ENCODE measurements at places on chromosomes 12 and 14.

DNA sequence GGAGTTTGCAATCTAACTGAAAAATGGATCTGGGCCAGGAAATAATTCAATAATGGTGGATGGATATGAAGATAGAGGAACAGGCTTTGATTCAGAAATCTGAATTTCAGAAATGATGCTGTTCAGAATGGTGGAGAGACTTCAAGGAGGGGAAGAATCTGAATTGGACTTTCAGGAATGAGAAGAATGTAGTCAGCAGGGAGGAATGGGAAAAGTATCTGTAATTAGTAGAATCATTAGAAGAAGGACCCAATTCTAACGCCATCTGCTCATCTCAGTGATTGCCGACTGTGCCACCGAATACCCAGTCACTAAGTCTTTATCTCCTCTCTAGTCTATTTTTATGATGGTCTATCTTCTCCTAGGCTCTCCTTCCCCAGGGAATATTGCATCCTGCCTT lies 363.2 kb downstream of the GALC start:
- no peak for DNase-seq

DNA sequence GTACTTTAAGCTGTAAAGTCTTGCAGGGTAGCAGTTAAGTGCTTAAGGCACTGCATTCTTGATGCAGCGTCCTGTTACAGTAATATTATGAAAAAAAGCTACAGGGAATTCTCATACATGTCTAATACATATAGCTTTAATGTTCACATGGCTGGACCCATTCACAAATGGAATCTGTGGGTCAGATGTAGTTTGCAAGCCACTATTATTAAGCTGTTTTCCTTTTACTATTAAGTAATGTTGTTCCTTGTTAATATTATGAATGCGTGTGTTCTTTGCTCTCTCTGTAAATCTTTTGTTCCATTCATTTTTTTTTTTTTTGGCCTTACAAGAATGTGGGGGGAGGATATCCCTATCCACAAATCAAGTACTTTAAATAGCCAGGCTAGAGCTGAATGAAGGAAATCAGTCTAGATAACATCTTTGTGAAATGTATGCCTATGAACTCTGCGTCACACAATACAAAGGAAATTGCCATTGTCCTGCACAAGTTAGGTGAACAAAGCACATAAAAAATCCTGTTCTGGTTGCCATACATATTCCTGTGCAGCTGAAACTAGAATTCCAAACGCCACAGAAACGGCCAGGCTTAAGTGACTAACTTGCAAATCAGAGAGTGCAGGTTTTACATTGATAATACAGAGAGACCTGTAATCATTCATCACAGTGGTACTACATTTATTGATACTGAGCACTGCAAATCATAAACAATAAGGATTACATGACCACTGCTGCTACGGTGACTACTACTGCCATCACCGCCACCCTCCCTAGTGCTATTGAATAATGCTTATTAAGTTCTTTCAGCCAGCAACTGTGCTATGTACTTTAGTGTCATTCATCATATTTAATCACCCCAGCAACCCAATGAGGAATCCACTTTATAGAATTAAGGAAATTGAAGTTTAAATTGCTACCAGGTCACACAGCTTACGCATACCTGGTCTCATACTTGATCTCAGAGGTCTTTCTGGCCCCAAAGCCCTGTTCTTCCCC lies 111.9 kb downstream of the HMGA2 start:
- no peak for DNase-seq

DNA sequence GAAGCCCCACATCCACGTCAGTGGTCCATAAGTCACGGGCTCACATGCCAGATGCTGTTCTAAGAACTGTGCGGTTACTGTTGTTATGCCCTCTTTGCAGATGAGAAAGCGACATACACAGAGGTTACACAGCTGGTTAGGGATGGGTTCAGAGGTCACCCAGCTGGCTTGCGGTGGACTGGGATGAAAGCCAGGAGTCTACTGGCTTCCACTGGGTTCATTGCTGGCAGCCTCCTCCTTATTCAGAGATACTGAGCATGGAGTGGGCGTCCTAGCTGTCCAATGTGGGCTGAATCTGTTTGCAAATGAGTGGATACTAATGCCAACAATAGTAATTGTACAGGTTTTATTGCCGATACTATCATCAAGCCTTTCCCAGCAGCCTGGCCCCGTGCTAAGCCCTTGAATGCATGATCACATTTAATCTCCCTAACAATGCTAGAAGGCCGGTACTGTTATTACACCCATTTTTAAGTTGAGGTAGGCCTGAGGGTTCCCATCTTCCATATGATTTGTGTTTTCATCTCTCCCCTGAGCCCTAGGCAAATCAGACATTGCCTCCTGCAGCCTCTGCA lies 129.1 kb downstream of the PLXNC1 start:
- DNase-seq, result no peak

DNA sequence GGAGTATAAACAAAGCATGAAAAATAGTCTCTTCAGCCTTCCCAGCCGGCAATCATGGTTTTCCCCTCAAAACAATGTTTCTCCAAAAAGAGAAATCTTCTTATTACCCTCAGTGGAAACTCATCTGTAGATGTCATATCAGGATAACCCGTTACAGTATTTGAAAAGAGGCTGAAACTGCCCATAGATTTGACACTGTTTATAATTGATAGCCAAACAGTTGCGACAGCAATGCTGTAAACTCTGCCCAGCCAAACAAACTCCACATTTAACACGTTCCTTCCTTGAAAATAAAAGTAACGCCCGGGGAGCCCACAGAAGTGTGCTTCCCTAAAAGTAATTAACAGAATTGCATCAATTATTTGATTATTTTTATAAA lies 201.3 kb upstream of the FOXN3 start:
- no peak for DNase-seq

DNA sequence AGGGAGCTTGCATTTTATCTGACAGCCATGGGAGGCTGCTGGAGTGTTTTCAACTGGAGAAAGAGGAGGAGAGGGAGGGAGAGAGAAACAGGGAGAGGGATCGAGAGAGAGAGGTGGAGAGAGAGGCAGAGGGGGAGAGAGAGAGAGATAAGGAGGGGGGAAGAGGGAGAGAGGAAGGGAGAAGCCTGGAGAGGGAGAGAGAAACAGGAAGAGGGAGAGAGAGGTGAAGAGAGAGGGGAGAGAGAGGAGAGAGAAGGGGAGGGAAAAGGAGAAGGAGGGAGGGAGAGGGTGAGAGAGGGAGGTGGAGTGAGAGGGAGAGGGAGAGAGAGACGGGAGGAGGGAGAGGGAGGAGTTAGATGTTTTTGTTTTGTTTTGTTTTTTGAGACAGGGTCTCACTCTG lies 45.6 kb downstream of the DNAH10 start:
- DNase-seq, result no peak

DNA sequence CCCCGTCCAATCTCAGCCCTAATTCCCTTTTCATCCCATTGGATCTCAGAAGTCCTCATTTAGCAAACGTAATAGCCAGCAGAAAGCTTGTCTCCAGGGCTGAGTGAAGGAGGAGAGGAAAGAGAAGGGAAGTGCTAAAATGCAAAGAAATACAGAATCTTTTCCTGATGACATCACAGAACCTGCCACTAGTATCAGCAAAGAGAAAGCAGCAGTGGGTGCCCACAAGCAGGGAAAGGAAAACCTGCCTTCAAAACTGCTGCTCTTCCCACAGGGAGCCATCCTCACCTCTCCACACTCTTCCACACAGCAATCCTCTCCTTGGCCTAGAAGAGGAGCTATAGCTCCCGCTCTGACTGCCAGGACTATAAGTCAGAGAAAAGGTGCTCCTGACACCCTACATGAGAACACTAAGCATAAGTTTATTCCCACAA lies 11.3 kb downstream of the MED13L start:
- DNase-seq, result no peak

- DNase-seq, result no peak
These were observed at the start of gene PTPRB for GRCh38 chr12:70637303-70638085. Gene PTPRB (minus strand): TSS chr12:70637429. CDS start chr12:70637395, 34 bp downstream.

- no peak for DNase-seq
These were observed 179.7 kb upstream of the HIF1A start for GRCh38 chr14:61515436-61516117.

DNA sequence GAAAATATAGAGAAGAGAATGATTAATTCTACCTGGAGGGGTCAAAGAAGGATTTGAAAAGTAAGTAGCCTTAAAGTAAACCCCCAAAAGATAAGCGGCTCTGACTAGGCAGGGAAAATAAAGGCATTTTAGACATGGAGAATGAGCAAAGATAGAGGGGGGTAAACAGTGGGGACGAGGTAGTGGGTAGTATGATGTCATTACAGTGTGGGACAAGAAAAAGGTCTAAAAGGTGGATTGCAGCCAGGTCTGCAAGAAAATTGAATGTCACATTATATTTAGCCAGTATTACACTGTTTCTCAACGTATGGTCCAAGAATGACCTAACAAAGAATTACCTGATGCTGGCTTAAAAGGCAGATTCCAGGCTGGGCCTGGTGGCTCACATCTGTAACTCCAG lies 55.8 kb upstream of the CIT start:
- DNase-seq, result no peak

DNA sequence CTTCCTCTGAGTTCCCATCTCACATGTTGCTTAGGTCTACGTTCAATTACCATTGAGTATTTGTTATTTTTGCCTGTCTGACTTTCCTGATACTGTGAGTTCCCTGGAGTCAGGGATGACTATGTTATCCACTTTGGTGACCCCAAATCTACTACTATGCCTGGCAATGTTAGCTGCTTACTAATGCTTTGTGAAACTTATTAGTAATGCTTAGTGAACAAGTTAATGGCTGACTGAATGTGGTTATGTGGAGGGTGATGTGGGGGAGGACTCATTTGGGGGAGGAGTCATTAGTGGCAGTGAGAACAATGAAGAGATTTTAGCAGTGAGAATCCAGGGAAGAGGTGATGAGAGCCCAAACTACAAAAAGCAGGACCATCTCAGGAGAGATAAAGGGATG lies 121.6 kb downstream of the KTN1 start:
- no peak for DNase-seq

- no peak for DNase-seq
These were observed 45.5 kb downstream of the YEATS4 start for GRCh38 chr12:69404851-69405565.

DNA sequence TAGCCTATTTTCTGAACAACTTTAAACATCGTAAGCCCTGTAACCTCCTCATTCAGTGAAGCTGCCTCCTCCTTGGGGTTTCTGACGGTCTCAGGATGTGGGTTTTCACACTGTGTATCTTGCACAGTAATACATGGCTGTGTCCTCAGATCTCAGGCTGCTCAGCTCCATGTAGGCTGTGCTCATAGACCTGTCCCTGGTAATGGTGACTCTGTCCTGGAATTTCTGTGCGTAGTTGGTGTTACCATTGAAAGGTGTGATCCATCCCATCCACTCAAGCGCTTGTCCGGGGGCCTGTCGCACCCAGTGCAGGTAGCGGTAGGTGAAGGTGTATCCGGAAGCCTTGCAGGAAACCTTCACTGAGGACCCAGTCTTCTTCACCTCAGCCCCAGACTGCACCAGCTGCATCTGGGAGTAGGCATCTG lies 980.5 kb downstream of the TMEM121 start:
- DNase-seq, result no peak

- no peak for DNase-seq
These were observed 52.0 kb downstream of the PAPLN start for GRCh38 chr14:73289308-73289707.

- no peak for DNase-seq
These were observed 27.2 kb upstream of the LRRK2 start for GRCh38 chr12:40197590-40197989.

DNA sequence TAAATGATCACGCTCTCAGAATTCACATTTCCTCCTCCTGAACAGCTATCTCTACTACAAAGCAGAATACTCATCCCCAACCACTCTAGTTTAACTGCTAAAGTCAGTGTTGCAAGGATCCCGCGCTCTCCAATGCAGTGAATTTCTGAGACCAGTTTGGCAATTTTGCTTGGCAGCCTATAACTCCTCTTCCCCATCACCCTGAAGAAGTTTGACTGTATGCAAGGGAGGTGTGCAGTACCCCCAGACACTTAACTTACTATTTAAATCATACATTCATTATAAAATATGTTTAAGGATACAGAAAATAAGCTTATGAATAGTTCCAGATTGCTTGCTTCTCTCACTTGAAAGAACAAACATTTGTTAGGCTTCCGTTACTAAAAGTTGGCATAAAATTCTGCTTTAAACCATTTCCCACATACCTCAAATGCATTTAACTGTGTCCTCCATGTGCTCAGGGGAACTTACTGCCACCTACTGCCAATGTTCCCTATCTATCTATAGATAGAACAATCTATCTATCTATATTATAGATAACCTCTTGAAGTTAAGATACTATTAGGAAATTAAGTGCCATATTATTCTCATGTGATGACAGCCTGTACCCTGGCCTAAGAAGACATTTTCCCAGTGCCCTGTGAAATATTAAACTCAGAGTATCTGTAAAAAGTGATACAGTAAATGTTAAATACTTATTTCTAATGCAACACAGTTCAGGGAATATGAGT lies 2.4 kb downstream of the LGR5 start:
- no peak for DNase-seq

DNA sequence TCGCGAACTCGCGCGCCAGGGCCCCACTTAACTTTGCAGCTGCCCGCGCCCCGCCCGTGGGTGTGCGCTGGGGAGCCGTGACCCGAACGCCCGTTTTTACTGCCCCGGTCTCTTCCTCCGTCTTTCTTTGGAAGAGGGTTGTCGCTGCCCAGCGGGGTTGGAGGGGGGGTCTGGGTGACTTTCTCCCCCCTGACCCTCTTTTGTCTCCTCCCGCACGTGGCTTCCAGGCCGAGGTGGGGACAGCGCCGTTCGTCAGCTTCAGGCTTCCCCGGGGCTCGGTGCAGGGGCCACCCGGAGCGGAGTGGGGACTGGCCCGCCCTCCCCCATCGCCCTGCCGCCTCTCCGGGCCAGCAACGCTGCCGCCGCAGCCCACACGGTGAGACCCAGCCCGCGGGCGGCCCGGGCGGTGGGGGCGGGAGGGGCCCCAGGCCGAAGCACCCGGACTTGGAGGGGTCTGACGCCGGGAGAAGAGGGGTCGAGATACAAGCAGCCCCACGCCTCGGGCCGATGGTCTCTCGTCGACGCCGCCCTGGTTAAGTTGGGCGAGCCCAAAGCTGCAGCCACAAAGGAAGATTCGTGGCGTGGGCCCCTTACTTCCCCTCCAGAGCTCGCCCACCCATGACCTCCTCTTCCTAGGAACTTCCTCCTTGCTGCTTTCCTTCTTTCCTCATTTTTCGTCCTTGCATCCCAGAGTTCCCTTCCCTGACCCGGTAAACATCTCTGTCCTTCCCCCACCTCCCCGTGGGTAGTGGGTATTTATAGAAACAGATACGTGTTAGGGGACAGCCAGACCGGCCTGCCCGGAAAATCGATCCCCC lies 1.2 kb downstream of the DYRK2 start:
- no peak for DNase-seq

GRCh38 chr14:66979101-66979974 lies 209.9 kb upstream of the GARIN2 start:
- no peak for DNase-seq

DNA sequence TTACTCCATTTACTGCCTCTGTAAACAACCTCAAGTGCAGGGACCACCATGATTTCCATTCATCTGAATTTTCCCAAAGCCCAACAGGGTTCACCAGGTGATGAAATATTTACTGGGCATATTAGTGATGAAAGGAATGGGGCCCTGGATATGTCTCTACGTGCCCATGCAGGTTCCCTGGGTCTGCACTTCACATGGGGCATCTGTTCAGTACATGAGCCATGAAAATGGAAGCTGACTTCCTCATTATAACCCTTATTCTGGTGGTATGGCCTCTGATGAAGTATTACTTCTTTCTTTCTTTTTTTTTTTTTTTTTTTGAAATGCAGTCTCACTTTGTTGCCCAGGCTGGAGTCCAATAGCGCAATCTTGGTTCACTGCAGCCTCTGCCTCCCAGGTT lies 26.5 kb upstream of the CORO1C start:
- no peak for DNase-seq

Data from SK-N-MC (cell line).